ENCODE measurements at places on chromosomes 2 and 18.

GRCh38 chr2:220011859-220012258, 384.4 kb downstream of the SLC4A3 start:
- DNase-seq, result no peak

DNA sequence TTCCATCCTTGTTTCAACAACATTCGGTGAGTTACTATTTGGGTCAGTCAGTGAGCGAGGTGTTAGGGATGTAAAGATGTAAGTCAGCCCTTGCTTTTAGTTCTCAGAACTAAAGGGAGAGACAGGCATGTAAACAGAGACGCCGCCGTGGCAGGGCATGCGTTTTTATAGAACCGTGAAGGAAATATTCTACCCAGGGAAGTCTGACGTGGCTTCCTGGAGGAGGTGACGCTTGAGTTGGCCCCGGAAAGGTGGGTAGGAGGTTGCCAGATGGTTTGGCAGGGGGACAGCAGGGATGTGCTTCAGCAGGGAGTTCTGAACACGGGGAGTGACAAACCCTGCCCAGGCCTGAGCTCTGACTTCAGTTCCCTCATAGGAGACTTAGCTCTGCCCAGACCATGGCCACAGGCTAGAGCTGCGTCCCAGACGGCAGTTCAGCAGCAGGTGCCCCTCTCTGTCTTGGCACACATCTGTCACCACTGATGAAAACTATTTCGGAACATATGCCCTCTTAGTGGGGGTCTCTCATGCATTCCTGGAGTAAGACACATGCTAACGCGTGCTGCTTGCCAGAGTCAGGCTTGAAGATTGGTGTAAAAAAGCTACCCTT, 23.4 kb upstream of the RPL31 start:
- no peak for DNase-seq

- no peak for DNase-seq
Measured at GRCh38 chr18:58009166-58009565, 34.9 kb upstream of the NEDD4L start.

GRCh38 chr2:219209236-219210195, 2.9 kb downstream of the ZFAND2B start:
- DNase-seq, result no peak

DNA sequence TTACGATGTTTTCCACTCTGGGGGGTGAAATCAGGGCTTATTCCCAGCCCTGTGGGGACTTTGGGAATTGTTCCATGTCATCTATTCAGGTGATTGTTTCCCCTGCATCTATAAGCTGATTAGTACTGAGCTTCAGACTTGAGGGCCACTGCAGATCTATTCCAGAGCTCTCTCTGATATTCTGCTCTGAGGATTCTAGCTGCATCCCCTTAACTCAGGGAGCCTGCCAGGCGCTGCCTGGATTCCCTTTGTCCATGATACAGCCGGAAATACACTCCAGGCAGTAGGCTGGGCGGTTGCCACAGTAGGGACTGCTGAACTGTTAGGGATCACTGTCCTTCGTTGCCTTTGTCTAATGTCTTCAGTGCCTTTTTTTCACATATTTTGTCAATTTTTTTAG, 31.3 kb downstream of the PTRHD1 start:
- DNase-seq, result no peak

- DNase-seq, result peak; percentile 68
Measured at GRCh38 chr18:9082711-9083510, 19.6 kb upstream of the NDUFV2 start.

GRCh38 chr2:146317959-146318358, 1526.9 kb upstream of the ACVR2A start:
- DNase-seq, result no peak
